Stimulated activated CD4-positive, alpha-beta T cell treated with anti-CD3 and anti-CD28 coated beads, Interleukin-12 subunit alpha, Interleukin-12 subunit beta, amount 100 ng/mL, for 24 hours (primary cell): ENCODE measurements at places on chromosomes 13 and 19.
A peak's percentile ranks its signal among the peaks of the same experiment; 100 is the strongest.

- no peak for DNase-seq
Observed at GRCh38 chr13:50831512-50831911, 12.0 kb downstream of the DLEU7 start.

DNA sequence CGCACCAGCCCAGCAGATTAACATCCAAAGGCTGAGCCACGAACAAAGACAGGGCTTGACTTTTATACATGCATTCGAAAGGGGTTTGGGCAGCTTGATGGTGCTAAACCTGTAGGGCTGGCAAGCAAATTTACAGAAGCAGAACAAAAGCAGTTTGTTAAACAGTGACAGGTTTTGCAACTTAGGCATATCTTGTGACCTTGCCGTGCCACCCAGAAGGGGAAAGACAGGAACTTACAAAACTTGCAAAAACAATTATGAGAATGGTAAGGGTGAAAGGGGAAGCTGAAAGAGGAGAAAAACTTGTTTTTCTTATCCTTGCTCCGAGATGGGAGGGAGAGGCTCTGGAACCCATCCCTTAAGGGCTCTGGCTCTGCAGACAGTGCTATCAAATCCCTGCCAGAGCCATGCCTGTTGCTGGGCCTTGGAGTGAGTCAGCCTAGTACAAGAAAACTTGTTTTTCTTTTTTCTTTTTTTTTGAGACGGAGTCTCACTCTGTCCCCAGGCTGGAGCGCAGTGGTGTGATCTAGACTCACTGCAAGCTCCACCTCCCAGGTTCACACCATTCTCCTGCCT lies 1325.2 kb upstream of the PRR20A start:
- DNase-seq, result no peak

- no peak for DNase-seq
Observed at GRCh38 chr19:55451163-55451964, 8.3 kb upstream of the SHISA7 start.

GRCh38 chr19:50547385-50548190 lies 20.6 kb downstream of the LRRC4B start:
- no peak for DNase-seq

GRCh38 chr13:83295686-83296085 lies 586.6 kb downstream of the SLITRK1 start:
- no peak for DNase-seq

DNA sequence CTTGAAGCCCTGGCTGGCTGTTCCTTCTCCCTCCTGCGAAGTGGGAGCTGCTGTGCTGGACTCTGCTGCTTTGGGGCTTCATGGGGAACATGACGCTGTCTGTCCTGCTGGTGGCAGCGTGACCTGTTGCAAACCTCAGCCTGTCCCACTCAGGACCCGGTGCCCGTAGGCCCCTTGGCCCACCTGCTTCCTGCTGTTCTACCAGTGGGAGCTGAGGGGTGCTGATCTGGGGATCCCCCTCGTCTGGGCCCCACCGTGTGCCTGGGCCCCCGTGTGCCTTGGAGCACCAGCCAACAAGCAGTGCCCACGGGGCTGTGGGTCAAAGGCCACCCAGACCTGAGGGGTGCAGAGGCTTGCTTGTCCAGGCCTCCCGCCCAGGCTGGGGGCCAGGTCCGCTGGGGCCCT lies 5.3 kb downstream of the SPPL2B start:
- DNase-seq, result no peak

DNA sequence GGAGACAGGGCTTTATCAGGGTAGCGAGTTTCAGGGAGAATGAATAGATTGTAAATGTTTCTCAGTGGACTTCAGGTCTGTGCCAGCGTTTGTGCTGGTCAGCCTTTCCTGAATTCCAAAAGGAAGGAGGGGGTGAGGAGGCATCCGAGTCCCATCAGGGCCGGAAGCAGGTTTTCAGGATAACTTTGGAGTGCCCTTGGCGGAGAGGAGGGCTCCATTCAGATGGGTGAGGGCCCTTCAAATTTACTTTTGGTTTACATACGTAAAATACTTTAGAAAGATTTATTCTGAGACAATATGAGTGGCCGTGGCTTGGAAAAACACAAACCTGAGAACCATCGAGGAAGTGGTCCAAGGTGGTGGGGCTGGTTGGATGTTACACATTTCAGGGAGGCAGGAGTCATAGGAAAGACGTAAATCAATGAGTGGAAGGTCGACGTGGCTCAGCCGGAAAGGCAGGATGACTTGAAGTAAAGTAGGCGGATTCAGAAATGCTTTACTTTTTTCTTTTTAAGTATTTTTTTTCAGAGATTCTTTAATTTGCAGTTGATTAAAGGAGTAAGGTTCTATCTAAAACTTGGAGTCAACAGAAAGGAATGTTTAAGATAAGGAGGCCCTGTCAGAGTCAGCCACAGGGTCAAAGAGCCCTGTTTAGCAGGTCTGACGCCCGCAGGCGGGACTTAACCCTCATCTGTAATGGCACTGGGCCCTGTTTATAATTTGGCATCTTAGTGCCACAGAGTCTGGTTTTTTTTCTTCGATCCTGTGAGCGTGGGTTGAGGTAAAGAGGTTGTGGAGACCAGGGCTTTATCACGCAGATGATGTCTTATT lies 32.8 kb downstream of the ATP11A start:
- no peak for DNase-seq

- DNase-seq, result no peak
Observed at GRCh38 chr19:30802424-30803013, 430.3 kb downstream of the ZNF536 start.

DNA sequence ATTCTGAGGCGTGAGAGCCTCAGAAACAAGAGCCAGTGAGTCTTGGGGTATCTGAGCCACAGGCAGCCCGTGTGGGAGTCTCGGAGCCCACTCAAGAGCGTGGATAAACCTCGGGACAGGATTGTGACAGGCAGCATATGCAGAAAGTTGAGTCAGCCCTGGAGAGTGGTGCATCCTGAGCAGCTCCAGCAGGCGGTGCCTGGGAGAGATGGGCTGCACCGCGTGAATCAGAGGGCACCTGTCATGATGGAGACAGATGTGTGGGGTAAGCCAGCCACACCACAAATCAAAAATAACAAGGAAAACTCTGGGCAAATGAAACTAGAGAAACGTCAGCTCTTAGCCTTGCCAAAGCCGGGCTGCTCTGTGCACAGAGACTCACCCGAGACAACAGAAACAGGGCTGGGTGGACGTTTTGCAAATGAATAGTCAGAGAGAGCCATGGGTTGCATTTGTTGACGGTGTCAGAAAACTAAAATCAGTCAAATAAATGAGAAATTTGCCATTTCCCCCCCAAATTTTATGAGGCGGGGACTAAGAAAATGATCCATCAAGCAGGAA lies 30.0 kb upstream of the POP4 start:
- DNase-seq, result no peak

DNA sequence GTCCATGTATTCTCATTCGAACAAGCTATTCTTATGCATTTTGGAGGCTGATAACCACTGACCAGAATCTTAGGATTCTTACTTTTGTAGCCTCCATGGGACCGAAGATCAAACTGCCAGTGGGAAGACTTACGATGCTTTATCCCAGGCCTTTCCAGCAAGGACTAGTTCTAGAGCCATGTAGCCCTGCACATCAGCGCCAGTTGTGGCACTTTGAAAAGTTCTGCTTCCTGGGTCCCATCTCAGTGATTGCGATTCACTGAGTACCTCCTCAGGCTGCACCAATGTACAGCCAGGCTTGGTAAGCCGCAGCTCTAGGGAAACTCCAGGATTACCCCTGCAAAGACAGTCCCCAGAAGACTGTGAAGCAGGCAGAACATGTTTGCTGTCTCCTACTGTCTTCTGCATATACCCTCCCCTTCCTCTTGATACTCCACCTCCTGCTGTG lies 18.9 kb upstream of the ENOX1 start:
- DNase-seq, result no peak

GRCh38 chr19:38583219-38583984 lies 34.4 kb downstream of the MAP4K1 start:
- no peak for DNase-seq

- DNase-seq, result peak; percentile 3
Observed at GRCh38 chr13:20772401-20773131, 1.2 kb downstream of the EEF1AKMT1 start.

DNA sequence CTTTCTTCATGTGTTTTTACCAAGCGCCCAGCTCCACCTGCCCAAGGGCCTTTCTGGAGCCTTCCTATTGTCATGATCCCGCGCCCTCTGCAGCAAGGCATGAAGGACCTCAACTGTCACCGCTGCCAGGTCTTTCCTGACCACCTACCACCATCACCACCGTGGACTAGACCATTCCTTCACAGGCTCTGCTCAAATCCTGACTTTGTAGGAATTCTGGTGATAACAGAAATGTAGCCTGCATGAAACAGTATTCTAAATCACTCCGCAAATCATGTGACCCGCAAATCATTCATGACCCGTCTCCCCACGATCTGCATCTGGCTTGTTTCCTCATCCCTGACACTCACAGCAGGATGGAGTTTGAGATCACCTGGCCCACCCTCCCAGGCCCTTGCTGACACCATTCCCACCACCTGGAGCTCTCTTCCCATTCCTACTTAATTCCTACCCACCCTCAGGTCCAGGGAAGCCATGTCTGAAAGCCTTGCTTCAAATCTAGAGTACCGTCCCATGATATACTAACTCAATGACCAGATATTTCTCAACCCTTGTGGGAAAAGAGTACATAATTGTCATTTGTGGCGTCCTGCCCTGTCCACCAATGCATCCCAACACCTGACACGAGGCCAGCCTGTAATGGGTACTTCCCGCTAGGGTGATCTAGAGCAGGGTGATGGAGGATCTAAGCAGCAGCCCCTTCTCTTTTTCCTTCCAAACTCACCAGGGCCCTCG lies 1.3 kb downstream of the UBE2S start:
- DNase-seq, result no peak

DNA sequence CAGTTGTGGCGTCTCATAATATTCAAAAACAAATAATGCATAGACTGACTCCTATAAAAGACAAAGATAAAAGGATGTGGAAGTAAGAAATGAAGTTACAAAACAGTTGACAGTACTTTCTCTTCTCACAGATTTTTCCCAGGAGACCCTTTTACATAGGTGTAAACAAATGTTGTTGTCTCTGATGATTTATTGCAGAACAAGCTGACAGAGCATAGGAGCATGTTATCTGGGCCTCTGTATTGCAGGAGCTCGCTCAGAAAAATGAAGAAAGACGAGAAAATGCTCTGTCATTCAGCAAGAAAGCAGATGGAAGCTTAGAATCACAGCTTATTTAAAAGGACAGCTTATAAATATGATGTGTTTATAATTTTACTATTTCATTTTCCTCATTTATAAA lies 353.6 kb upstream of the GPC6 start:
- DNase-seq, result no peak

DNA sequence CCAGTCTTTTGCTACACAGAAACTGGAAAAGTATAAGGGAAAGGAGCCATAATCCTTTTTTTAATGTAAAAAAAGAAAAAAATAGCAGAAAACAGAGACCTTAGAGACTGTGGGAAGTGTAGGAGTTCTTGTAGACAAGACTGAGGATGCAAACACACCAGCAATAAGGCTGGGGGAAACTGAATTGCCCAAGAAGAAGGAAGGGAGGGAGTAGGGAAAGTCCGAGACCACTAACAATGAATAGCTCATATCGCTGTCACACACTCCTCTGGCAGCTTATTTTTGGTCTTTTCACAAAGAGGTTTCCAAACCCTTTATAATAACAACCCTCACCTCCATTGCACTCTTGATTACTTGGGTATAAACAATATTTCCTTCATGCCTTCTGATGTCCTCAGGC lies 952.0 kb downstream of the SLITRK5 start:
- DNase-seq, result no peak

DNA sequence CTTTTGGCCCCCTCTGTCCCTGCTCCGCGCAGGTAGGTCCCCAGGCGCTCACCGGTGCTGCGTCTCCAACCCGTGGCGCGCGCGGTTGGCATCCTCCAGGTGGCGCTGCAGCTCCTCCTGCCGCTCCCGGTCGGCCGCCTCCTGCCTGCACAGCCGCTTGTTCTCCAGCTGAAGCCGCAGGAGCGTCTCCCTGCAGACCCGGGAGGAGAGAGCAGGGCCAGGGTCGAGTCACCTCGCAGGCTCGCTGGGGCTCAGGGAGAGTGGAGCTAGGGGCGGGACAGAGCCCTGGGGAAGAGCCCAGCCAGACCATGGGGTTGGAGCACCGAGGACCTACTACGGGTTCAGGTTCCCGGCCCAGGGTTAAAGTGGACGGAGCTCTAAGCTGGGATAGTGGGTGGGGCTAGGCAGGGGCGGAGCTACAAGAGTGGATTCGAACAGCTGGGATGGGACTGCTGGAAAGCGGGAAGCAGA lies 9.3 kb downstream of the HOOK2 start:
- DNase-seq, result peak; percentile 56

DNA sequence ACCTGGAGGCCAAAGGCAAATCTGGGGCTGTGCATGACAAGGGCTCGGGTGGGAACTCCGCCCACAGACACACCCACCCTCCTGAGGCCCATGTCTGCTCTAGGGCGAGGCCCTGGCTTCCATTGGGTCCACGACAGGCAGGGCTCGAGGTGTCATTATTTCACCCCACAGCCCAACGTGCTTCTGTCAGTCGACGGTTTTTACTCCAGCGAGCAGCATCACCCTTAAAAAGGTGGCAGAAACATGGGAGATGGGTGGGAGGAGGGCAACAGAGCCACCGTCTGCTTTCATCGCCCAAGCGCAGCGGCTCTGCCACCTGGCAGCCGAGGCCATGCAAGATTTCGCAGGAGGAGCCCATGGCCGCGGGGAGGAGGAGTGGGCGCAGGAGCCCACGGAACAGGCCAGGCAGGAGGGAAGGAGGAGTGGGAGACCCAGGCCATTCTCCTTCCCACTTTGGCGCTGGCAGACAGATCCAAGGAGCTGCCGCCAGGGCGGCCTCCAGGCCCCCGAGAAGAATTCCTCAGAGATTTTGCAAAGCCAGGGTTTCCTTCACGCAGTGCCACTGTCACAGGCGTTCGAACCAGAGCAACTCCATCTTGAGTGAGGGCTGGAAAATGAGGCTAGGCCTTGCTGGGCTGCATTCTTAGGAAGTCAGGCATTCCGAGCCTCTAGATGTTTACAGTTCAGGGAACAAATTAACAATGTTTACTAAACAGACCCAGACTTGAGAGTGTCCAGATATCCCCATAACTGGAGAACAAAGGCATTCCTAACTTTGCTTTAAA lies 49.3 kb upstream of the TUBGCP3 start:
- no peak for DNase-seq

DNA sequence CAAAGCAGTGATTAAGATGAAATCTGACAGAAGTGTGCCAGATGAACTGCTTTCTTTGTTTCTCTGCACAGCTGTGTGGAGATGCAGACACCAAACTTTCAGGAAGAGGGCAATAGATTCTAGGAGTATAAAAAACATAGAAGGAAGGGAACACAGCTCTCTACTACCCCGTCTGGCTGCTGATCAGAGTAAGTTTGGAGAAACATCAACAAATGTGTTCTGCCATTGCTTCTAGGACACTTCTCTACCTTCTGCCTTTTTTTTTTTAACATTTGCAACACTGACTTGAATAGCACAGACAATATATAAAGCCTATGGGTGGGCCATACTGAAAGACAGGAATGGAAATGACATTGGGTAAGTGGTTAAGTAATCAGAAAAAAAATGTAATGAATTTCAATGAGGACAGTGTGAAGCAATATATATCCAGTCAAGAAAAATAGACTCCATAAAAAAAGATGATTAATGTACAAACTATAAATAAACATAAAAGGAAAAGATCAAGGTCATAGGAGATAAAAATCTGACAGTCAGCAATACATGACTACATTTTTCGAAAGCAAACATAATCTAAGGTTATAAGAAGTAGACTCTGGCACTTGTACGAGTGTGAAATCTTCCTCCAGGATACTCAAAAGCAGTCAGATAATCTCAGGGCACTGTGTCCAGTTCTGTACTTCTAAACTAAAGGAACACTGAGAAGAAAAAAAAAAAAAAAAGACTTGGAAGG lies 21.4 kb downstream of the NUFIP1 start:
- no peak for DNase-seq

- DNase-seq, result no peak
Observed at GRCh38 chr19:50465986-50466705, 10.2 kb upstream of the EMC10 start.

- no peak for DNase-seq
Observed at GRCh38 chr19:40280608-40281221, 4.4 kb downstream of the AKT2 start.
